Left renal pelvis (tissue), 4 donors: ENCODE measurements at places on chromosomes 6 and 20.
A peak's percentile ranks its signal among the peaks of the same experiment; 100 is the strongest.

DNA sequence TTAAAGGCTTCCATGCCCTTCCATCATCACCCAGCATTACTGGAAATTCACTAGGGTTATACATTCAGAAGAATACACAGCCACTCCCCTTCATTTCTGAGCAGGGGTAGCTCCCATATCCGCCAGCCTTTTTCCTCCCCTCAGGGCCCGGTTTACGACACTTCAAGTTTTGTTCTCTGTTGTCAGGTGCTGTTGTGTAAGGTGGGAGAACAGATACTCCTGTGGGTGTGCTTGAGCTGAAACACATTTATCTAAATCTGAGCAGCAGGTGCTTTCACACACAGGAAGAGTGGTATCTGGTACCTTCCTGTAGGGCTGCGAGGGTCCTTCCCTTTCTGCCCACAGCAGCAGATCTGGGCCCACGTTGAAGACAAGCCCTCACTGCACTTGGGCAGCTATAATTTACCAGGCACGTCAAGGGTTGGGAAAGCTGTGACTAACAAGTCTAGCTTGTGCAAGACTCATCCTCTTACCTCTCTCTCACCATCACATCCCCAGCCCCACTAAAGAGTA lies 215.8 kb upstream of the RREB1 start:
- no peak for DNase-seq

- DNase-seq: no peak
These were observed 137.9 kb downstream of the MAFB start for GRCh38 chr20:40551125-40551530.

- no peak for DNase-seq
These were observed 44.4 kb downstream of the HLA-DRA start for GRCh38 chr6:32483968-32484613.

DNA sequence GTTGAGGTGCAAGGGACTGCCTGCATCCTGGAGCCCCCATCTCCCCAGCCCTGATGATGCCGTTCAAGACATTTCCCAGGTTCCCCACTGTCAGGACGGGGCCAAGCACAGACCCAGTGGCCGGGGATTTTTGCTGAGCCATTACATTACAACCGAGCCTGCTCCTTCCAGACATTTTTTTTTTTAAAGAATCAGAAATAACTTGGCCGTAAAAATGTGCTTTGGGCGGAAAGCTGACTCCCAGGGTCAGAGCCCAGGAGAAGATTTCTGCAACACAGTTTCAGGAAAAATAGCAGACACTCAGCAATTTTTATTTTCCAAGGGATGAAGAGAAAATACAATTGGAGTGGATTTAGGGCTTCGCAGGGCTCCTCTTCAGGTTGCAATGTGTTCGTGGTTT lies 87.9 kb downstream of the LRFN2 start:
- no peak for DNase-seq

- DNase-seq: no peak
These were observed 2.8 kb downstream of the SERPINB9 start for GRCh38 chr6:2900221-2900807.

DNA sequence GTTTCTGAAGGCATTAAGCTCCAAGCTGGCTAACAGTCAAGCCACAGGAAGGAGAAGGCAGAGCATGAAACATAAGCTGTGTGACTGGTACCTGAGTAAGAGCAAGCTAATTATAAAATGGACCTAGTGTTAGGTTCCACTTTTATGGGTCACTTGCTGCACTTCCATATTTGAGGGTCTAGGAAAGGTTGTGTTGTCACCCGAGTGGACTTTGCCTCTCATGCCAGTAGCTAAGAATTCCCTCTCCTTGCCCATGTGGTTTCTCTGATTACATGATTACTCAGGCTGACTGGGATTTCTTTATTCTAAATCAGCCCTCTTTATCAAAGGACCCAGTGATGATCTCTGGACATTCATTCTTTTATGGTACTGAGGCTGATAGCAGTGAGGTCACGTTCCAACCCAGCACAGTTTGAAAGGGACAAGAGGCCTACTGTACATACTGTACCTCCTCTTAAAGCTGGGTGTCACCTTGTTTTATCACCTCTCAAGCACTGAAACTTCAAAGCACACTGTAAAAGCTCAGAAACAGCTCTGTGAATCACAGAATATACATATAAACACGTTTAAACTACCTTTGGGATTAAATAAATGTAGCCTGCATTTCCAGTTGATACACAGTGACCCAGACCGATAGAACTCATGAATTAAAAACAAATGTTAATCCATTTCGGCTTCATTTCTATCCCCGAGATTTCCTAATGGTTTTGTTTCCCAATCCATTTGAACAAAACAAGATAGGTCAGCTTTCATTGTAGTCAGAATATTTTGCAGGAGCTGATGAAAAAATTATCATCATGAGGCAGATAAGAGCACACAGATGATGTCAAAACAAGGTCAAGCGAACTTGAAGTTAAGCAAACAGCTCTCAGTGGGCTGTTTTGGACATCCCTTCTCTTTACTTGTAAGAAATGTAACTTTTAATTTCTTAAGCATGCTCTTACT lies 96.5 kb downstream of the ALDH8A1 start:
- DNase-seq: no peak

DNA sequence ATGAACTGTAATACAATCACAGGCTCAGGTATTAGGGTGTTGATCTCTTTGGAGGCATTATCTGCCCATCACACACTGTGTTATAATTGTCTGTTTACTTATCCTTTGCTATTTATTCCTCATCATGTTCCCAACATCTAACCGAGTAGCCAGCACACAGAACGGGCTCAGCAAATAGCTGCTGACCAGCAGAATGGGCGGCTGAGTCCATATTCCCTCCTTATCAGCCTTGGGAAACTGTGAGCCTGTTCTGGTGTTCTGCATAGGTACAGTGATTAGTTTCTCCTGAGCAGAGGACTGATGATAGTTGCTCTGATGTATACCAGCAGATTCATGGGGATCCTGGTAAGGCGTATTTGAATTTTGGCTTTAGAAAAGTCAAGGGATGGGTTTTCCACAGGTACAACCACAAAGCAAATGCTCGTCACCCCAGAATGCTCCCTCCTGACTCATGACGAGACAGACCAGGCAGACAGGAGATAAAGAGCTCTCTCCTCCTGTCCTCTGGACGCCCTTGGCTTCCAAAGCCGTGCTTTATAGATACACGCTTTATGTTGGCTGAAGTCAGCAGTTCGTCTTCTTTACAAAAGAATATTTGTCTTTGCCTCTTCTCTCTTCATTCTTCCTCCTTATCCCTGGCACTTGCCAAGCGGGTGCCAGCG lies 166.7 kb downstream of the TTLL2 start:
- no peak for DNase-seq

DNA sequence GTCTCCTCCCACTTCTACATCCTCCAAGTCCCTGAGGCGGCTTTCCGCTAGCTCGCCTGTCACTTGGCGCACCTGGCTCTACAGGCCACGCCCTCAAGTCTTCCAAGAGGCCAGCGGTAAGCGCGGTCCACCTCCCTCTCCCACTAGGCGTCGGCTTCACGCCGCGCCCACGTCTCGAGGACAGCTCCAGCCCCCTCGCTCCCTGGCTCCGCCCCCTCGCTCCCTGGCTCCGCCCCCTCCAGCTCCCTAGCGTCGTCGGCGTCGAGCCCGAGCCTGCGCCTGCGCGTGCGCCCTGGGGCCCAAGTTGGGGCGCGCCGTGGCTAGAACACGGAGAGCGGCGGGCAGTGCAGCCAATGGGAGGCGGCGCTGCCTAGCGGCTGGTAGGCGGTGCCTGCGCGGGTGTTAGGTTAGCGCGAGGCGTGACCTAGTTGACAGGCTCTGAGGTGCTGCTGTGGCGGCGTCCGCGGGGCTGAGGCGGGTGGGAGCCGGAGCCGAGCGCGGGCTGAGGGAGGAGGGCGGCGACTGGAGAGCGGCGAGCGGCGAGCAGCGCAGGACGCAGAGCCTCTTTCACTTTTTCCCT lies at the start of gene MACROD2:
Gene MACROD2, plus strand, starts transcription at position 431 of the 580 bp plus-strand sequence.
- peak; percentile 85 for DNase-seq

DNA sequence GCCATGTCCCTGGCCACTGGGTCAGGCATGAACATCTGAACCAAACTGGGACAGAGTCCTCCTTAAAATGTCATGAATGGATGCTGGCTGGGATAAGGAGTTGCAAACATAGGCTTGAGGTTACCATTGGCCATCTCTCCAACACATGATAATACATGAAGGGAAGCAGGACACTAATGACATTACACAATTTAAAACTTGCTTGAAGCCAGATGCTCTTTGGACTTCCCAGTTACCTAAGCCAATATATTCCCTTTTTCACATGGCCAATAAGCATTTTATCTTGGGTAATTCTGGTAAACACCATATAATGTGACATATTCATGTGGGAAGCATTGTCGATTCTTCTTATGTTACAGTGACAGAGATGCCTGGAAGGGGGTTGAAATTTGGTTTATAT lies 148.0 kb upstream of the PLN start:
- no peak for DNase-seq

DNA sequence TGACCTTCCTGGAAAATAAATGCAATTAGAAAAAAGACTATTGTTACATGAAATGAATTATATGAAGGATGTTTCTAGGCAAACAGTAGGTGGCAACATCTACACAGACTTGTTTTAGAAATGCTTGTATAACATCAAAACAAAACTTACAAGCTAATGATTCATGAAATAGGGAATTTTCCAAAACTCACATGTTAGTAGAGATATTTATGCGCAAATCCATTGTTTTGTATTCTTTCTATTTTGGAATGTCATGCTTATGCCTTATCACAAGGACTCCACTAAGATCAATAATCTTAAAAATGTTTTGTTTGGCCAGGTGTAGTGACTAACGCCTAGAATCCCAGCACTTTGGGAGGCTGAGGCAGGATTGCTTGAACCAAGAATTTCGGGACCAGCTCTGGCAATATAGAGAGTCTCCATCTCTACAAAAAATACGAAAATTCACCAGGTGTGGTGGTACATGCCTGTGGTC lies 32.3 kb upstream of the LGSN start:
- no peak for DNase-seq

GRCh38 chr6:85490516-85491248 lies 40.8 kb downstream of the NT5E start:
- no peak for DNase-seq

- no peak for DNase-seq
These were observed 6.0 kb upstream of the ZBTB22 start for GRCh38 chr6:33323623-33323948.

- DNase-seq: no peak
These were observed 39.1 kb upstream of the BLCAP start for GRCh38 chr20:37566590-37567330.

DNA sequence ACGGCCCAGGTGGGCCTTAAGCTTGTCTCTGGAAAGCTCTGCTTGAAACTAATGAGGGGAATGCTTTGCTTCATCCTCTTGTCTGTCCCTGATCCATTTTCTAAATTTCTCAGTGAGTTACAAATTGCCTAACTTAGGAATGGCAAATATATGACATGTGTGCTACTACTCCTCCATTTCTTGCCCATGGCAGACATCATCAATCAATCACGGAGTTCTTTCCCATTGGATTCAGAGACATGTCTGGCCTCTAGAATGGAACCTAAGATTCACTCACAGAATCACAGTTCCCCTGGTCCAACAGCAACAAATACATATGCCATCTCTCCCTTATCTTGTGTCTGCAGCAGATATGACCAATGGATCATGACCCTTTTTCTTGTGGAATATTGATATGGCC lies 6.6 kb upstream of the BPIFB4 start:
- no peak for DNase-seq

GRCh38 chr6:151209071-151209831 lies 30.5 kb upstream of the AKAP12 start:
- DNase-seq: no peak

GRCh38 chr6:89555806-89556205 lies 82.7 kb downstream of the LYRM2 start:
- no peak for DNase-seq

DNA sequence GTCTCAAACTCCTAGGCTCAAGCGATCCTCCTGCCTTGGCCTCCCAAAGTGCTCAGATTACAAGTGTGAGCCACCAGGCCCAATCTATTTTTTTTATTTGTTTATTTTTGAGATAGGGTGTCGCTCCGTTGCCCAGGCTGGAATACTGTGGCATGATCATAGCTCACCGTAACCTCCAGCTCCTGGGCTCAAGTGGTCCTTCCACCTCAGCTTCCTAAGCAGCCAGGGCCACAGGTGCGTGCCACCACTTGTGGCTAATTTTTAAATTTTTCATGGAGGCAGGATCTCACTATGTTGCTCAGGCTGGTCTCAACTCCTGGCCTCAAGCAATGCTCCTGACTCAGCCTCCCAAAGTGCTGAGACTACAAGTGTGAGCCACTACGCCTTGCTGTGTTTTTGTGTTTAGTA lies 9.8 kb downstream of the KIF3B start:
- DNase-seq: no peak

- no peak for DNase-seq
These were observed 963 bp downstream of the FOXF2 start for GRCh38 chr6:1390133-1390945.

DNA sequence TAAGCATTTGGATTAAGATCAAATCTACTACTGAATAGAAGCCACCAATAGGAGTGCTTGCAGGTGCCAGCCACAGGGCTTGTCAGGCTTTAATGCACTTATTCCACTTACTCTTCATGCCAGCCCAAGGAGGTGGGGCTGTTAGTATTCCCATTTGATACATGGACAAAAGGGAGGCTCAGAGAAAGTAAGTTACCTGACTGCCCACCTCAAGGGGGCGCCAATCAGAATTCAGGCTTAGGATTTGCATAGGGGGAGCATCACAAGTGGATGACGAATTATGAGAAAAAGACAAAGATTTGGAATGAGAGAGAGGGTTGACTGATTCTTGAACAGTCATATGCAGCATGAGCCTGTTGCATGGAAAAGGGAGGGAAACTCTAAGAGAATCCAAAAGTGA lies 188.4 kb upstream of the TSHZ2 start:
- no peak for DNase-seq

GRCh38 chr6:37483252-37483901 lies 16.3 kb downstream of the CCDC167 start:
- no peak for DNase-seq

- no peak for DNase-seq
These were observed 10.5 kb upstream of the RAMACL start for GRCh38 chr6:166596776-166597507.

GRCh38 chr6:41372832-41373626 lies 37.6 kb downstream of the NCR2 start:
- no peak for DNase-seq

GRCh38 chr6:134415656-134416055 lies 97.7 kb upstream of the SGK1 start:
- no peak for DNase-seq

DNA sequence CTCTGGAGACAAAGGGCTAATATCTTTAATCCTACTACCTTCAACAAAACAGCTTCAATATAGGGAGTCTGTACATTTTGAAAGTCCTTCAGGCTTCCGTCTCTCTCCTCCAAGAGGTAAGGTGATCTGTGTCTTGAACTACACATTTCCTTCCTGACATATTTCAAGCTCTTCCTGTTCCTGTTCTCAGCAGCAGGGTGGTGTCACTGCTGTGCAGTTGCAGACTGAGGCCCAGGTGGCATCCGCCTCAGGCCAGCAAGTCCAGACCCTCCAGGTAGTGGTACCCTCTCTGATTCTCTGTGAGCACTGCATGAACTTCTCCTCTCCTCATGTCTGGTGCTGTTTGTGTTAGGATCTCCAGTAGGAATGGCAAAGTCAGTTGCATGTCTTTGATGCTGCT lies 7.8 kb downstream of the NFYA start:
- no peak for DNase-seq

GRCh38 chr6:147283460-147283859 lies 79.2 kb downstream of the STXBP5 start:
- peak; percentile 10 for DNase-seq

- peak; percentile 91 for DNase-seq
These were observed at the start of gene TAF11 for GRCh38 chr6:34887753-34888513. TAF11 (minus strand) TSS chr6:34888042; CDS start chr6:34887957, 85 bp downstream.
